A172 (cell line): ENCODE measurements at places on chromosomes 11 and 22.

DNA sequence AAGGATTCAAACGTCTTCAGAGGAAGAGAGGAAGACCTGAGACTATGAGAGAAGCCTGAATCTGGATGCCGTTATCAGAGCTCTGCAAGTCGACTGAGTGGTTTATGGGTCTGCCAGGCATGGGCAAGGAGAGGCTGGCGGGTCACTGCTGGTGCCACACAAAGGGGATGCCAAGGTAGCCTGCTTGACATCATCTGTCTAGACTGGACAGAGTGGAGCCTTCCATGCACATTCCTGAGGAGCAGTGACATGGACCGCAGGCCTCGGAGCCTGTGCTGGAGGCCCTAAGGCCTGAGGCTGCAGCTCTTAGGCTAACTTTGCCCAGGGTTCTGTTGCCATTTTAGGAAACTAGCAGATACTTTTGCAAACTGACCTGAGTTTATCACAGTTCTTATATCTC is 127.4 kb downstream of the WT1 start:
- DNase-seq = no peak

- no peak for DNase-seq
Measured at GRCh38 chr22:28947125-28947524, 63.8 kb downstream of the ZNRF3 start.

DNA sequence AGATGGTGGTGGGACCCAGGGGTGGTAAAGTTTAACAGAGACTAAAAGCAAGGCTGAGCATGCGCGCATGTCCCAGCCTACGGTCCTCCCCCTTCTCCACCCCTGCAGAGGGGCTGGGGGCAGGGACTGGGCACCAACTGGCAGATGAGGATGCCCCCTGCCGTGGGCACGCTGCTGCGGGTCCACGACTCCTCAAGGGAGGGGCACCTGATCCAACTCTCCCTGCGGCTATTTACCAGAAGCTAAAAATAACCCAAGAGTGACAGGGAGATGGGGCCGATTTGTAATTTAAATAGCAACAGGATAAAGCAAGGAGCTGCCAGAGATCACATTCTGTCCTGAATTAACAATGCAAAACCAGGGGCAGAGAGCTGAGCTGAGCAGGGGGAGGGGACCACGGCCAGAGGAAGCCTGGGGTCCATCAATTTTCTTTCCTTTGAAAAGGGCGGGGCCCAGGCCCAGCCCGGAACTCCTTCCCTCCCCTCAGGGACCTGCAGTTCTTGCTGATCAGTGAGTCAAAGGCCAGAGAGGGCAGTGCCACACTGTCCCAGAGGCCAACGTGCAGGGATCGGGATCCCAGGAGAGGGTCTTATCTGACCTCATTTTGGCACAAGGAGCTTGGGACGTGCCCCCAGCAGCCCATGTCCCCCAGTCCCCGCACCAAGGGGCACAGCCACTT is 8.1 kb upstream of the DGKZ start:
- peak; percentile 55 for DNase-seq

DNA sequence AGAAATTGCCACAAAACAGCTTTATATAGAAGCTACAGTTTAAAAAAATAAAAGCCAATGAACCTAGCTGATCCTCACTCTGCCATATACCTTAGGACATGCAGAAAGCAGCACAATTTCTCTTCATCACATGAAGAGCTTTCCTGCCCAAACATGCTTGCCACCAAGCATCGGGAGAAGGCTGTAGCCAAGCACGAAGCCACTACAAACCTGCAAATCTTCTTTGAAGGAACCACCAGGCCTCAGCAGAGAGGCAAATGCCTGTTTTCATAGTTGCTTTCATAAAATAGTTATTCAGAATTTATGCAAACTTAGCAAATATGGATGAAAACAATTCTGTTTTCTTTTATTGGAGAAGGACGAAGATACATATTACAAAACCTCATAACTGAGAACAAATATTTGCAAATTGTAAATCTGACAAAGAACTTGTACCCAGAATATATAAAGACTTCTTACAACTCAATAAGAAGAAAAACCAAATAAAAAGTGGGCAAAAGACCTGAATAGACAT is 100.3 kb downstream of the RBFOX2 start:
- DNase-seq = no peak
